Breast epithelium (tissue), 4 donors: ENCODE measurements at places on chromosomes 6 and 20. TPM values are rescaled to one million over a fixed set of nuclear protein-coding genes. Genes with fewer than 3 reads are reported as not detected.

ECHDC1 gene
- total RNA-seq, result 82.2 TPM

PACSIN1 gene
- total RNA-seq, result not detected

LHFPL5 gene
- total RNA-seq, result not detected

ZC2HC1B gene
- not detected for total RNA-seq

SMPDL3A gene
- total RNA-seq, result 26.5 TPM

PCMTD2 gene
- 73.7 TPM for total RNA-seq

NMBR gene
- total RNA-seq, result 0.29 TPM

DNA sequence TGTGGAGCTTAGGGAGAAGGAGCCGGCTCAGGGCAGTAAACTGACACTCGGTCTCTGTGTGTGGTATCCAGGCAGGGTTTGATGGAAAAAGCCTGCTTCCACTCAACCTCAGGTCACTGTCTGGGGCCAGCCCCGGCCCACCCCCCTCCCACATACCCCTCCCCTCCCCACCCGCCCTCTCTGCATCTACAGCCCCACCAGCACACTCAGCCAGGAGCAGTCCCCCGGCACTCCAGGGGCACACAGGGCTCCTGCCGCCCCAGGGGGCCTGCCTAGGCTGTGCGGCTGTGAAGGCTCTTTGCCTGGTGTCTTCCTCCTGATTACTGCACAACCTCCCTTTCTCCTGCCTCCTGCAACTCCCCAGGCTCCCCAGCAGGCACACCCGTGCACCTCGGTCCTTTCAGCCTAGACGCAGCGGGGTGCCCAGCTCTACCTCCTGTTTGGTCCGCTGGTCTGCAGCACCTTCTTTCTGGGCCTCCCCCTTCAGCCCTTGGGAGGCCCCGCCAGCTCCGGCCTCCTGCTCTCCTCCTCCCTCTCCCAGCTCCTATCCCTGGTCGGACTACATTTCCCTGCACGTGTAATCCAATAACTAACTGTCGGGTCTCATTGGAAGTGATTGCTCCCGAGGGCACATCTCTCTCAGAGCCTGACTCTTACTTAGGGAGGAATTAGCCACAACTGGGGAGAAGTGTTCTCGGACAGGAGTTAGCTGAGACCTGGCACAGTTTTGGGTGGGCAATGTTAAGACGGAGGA, 1.3 kb upstream of the FOXF2 start:
- DNase-seq, result no peak
- no peaks in the 10 kb centered on the region for H3K27me3 ChIP-seq
- no peaks in the 10 kb centered on the region for H3K4me1 ChIP-seq

DNA sequence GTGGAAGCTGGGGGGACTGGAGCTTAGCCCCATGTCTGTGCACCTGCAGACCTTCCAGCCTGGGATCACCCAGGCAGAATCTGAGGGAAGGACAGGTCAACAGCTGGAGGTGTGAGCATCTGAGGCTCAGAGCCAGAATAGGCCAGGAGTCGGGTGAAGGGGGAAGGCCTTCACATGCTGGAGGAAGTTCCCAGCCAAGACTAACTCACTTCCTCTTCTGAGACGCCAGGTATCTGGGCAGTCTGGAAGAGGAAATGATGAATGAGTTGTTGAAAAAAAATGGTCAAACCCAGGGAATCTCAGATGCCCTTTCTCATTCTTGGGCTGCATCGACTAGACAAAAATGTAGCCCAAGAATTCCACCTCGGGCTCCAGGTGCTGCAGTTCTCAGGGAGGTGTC, 73.6 kb upstream of the TIAM2 start:
- H3K4me1 ChIP-seq, result no peaks in the 10 kb centered on the region
- no peak for DNase-seq
- no peaks in the 10 kb centered on the region for H3K36me3 ChIP-seq
- H3K27me3 ChIP-seq, result no peaks in the 10 kb centered on the region

- no peaks in the 10 kb centered on the region for H3K36me3 ChIP-seq
- DNase-seq, result no peak
- no peak overlapping the region for H3K27ac ChIP-seq
Observed at GRCh38 chr6:27286141-27286540, 25.9 kb downstream of the POM121L2 start.

DNA sequence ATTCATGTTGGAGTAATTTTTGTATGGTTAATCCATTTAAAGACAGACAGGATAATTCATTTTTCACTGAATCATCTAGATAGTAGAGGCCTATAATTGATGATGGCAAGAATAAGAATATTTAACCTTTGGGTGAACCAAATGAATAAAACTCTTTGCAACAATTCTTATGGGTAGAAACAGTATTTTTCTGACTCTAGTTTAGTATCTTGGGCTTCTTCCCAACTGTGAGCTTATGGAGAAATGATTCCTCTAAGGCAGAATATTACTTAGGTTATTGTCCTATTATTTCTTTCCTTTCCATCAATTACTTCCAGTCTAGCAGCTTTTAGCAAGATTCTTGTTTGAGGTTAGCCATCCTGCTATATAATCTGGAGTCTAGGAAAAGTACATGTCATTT, 734.9 kb upstream of the FLRT3 start:
- DNase-seq, result no peak
- no peaks in the 10 kb centered on the region for H3K27me3 ChIP-seq
- H3K4me3 ChIP-seq, result no peak overlapping the region

DNA sequence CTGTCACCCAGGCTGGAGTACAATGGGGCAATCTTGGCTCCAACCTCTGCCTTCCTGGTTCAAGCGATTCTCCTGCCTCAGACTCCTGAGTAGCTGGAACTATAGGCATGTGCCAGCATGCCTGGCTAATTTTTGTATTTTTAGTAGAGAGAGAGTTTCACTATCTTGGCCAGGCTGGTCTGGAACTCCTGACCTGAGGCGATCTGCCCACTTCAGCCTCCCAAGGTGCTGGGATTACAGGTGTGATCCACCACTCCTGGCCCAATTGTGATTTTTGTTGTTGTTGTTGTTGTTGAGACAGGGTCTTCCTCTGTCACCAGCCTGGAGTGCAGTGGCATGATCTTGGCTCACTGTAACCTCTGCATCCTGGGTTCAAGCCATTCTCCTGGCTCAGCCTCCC, 69.3 kb downstream of the CBFA2T2 start:
- H3K4me3 ChIP-seq, result no peak overlapping the region
- no peaks in the 10 kb centered on the region for H3K4me1 ChIP-seq
- no peaks in the 10 kb centered on the region for H3K27me3 ChIP-seq
- DNase-seq, result no peak

DNA sequence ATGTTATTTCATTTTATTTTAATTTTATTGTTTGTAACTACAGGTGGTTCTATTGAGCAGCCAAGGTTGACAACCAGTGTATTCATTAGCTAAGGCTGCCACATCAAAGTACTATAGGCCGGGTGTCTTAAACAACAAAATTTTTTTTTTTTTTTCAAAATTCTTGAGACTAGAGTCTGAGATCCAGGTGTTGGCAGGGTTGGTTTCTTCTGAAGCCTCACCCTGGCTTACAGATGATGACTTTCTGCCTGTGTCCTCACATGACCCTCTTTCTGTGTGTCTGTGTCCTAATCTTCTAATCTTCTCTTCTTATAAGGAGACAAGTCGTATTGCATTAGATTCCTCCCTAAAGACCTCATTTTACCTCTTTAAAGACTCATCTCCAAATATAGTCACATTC, 208.4 kb downstream of the MANEA start:
- no peak for DNase-seq
- no peak overlapping the region for H3K4me3 ChIP-seq
- H3K36me3 ChIP-seq, result no peaks in the 10 kb centered on the region
- H3K4me1 ChIP-seq, result no peaks in the 10 kb centered on the region

DNA sequence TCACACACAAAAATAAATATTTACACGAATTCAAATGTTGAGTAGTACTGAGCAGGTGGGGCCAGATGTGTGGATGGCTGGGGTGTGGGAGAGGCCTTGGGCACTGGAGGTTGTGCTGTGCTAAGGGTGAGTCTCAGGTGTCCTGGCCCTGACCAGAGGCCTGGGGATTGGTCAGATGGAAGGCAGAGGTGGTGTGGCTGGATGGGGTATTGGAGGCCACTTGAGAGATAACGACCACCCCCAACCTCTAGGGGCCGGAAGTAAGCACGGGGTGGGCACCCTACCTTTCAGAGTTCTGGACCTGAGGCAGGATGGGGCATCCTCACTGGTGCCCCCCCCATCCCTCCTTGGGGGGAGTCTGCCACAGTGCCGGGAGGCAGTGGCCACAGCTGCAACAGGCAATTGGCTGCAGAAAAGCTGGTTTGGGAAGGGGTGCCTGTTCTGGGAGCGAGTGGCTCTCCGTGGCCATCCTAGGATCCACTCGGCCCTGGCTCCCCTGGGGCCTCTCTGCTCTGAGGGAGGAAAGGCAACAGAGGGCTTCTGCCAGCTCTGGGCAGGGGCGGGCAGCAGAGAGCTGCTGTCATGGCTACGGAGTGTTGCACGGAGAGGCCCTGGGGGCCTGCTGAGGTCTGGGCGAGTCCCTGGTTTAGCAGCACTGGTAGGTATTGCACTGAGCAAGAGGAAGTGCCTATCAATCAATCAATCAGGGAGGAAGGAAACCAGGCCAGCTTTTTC, 87.6 kb downstream of the ASXL1 start:
- no peak overlapping the region for H3K4me3 ChIP-seq
- H3K27me3 ChIP-seq, result no peaks in the 10 kb centered on the region
- H3K36me3 ChIP-seq, result no peaks in the 10 kb centered on the region
- H3K4me1 ChIP-seq, result no peaks in the 10 kb centered on the region
- no peak for DNase-seq

DNA sequence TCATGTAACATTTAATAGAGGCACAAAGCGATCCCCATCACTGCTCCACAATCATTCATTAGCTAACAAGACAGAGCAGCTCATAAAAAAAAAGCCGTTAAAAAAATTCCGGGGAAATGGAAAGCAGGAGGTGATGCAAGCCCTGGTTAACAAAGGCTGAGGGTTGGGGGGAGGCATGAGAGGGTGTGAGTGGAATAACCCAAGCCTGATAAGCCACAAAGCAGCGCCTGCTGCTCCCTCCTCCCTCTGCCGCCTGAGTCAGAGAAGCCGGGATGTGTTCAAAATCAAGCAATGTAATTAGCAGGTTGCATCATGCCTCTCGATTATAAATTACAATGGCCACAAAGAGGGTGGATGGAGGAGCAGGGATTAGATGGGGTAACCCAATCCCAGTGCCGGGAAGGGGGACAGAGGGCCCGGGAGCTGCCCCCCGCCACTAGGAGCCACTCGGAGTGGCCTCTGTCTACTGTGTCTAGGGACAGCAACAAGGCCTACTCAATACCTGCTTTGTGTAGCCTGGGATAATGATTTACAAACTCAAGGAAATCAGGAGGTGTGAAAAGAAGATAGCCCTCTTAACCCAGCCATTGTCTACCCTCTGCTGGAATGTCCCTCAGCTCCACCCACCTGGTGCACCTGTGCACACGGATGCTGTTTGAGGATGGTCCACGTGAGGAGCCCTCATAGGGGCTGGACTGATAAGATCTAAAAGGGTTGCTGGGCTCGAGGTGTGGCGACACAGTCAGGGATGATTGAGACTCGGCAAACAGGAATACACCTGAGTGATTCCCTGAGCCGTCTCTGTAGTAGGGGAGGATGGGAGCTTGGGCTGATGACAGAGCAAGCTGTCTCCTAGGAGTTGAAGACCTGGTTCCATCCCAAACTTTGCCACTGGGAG, 156.9 kb downstream of the VEGFA start:
- no peaks in the 10 kb centered on the region for H3K27me3 ChIP-seq
- no peaks in the 10 kb centered on the region for H3K4me1 ChIP-seq
- no peak overlapping the region for H3K27ac ChIP-seq

DNA sequence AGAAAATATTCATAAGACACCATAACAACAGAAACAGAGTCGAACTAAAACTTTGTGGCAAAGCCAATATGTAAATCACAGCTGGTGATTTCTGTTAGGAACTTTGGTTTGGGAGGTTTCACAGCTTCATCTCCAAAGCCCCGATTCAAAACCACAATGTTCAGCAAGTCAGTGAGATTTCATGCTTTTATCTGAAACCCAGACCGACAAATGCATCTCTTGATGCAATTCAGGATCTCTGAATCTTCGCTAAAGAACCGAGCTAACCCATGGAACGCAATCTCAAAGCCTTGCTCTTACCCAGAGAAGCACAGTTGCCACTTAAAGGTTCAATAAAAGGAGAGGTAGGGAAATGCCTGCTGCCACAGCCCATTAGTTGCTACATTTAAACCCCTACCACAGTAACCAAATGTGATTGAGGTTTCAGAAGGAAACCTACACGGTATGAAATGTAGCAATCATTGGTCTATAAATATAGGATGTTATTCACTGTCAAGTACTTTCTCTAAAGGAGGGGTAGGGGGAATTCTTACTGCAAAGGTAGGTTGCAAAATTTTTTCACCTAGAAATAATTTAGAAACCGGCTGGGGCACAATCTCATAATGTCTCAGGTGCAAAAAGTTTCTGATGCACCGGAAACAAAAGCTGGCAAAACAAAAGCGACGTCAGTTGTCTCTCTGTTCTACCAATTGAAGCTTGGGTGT, 381.0 kb upstream of the ARID1B start:
- no peak for DNase-seq
- no peaks in the 10 kb centered on the region for H3K27me3 ChIP-seq
- H3K4me3 ChIP-seq, result peak overlapping the region; percentile 41
- H3K27ac ChIP-seq, result no peak overlapping the region
- H3K36me3 ChIP-seq, result no peaks in the 10 kb centered on the region
- H3K4me1 ChIP-seq, result no peaks in the 10 kb centered on the region

DNA sequence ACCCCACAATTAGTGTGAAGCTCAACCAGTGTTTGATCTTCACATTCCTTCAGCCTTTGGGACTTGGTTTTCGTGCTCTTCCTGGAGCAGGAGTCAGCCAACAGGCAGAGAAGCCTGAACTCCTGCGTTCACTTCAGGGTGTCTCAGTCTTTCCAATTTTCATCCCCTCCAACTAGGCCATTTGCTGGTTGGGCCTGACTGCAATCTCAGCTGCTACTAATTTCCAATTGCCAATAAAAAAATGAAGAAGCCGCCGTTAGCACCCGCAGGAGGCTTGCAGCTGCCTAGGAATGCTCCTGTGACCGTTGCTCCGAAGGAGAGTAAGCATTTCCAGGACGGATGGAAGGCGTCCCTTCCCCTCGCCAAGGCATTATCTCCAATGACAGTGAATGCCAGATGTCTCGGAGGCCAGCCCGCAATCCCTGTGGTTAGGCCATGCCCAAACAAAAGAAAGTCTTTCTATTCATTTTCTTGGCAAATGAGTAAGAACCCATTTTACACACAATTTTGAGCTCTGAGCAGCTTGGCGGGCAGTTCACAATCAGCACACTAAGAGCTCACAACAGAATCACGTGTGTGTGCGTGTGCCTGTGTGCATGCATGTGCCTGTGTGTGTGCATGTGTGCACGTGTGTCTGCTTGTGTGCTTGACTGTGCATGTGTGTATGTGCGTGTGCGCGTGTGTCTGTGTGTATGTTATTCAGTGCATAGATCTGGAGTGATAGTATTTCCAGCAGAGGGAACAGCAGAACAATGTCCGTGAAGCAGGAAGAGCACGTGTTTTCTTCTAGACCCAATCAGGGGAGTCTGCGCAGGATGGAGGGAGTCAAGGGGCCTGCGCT, 301.2 kb downstream of the SMOC2 start:
- H3K27me3 ChIP-seq, result no peaks in the 10 kb centered on the region
- no peak for DNase-seq
- H3K4me3 ChIP-seq, result no peak overlapping the region
- H3K4me1 ChIP-seq, result no peaks in the 10 kb centered on the region
